D721Med (cell line): ENCODE measurements at places on chromosomes 6 and 20.

GRCh38 chr6:136980070-136980469 lies 58.0 kb downstream of the SLC35D3 start:
- DNase-seq, result no peak

- no peak for DNase-seq
Measured at GRCh38 chr20:361561-361960, 14.7 kb downstream of the NRSN2 start.

DNA sequence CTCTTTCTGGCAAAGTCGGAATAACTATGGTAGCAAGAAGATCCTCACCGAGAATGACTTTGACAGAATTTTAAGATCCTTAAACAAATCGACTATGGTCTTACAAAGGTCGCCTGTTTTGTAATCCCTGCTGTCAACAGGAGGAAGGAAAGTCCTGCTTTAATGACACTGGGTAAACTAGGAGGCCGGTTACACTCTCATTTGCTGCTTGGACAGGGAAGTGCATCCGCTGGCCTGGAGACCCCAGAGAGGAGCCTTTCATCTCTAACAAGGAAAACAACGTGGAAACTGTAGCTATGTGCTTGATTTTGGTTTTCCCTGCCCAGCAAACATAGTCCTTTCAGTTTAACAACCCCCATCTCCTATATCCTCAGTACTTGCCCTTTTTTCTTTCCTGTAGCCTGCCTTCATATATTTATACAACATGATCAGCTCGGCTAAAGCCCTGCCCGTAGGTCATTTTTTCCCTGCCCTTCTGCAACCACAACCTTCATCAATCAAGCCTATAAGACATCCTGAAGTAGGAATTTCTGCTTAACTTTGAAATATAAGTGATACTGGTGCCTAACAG lies 97.2 kb upstream of the RIN2 start:
- no peak for DNase-seq

- DNase-seq, result no peak
Measured at GRCh38 chr6:150547502-150548222, 52.0 kb upstream of the PLEKHG1 start.

DNA sequence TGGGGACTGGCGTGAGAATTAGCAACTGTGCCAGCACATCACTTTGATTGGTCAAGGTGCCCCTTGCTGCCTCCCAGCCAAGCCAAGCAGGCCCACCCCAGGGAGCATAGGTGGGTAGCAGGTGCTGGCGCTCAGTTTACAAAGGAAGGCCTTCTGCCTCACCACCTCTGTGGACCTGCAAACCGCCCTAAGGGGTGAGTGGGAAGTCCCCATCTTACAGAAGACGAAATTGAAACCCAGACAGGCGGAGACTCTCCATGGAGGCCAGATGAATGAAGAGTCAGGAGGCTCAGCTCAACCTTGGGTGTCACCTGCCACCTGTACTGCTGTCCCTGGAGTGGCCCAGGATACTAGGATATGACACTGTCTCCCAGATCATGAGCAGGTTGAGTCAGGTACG lies 21.5 kb upstream of the MAS1L start:
- no peak for DNase-seq

DNA sequence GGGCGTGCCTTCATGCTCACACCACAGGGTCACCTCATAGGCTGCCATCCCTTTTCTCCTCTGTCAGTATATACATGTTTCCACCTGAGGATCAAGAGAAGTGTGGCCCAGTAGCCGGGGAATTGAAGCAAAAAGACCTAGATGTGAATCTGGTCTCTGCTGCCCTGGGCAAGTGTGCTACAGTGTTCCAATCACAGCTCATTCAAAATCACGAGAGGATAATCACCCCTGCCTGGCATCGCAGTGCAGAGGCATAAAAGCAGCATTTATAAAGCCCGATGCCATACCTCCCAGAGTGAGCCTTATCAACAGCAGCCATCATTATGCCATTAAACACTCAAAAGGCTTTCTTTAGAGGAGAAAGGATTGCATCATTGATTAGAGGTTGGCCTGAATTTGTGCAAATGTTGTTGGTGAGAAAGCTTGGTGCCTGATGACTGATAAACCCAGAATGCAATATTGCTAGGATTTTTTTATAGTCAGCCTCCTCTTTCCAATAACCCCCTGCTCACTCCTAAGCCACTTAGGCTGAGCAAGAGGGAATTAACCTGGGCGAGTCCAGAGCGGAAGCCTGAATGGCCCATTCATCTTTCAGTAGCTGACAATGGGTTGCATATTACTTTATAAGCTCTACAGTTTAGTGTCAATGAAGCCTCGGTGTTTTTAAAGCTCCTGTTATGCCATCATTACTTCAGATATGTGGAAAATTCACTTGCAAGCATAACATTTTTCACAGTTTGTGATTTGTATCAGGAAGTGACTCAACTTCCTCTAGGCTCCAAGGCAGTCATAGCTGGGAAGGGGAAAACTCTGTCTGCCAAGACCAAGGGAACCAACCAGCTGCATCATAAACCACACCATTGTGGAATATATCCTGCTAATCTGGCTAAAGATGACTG lies 92.5 kb upstream of the NXT1 start:
- no peak for DNase-seq

DNA sequence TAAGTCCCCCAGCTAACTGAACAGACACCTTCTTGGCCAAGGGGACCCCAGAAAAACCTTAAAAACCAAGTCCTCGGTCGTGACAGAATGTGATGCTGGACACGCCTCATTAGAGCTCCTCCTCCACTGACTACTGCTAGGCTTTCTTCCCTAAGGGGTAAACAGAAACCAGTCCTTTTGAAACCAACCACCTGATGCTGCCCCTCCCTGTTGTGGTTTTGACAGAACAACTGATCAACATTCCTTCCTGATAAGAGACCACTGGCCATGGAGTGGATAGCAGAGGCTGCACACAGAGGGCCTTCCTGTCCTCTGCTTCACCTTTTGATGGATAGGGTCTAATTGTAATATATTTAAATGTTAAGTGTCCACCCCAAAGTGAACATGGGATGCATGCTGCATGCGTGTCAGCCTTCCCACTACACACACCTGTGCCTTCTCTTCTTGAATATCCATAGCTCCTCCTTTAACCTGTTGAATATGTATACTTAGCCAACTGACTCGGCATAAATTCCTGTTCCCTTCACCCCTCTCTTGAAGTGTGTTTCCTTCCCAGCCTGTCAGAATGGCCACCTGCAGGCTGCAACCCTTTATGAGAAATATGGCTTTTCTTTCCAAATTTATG lies 27.9 kb upstream of the SLC2A12 start:
- DNase-seq, result no peak

- no peak for DNase-seq
Measured at GRCh38 chr6:68343901-68344300, 291.2 kb upstream of the ADGRB3 start.

GRCh38 chr20:34345402-34345736 lies 17.7 kb upstream of the ITCH start:
- DNase-seq, result no peak

DNA sequence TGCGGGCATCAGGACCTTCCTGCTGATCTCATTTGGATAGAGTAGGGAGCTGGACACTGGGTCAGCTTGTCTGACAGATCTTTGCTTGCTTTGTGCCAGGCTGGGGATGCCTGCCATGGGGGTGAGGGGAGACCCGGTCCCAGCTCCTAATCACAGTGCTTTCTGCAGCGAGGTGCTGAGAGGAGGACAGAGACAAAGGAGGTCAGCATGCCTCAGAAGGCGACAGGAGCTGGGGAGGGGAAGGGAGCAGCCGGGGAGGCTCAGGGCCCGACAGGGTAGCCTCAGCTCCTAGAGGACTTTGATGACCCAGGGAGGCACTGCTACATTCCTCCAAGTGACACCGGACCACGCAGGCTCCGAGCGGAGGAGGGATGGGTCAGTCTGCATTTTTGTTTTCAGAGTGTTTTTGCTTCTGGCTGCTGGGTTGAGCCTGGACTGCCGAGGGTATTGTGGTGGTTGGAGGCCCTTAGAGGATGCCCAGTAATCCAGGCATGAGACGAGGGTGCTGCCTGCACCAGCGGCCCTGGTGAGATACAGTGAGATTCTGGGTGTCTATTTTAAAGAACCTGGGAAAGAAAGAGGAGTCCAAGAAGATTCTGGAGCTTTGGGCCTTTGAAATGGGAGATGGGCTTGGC lies 7.8 kb downstream of the RBM38 start:
- DNase-seq, result no peak

DNA sequence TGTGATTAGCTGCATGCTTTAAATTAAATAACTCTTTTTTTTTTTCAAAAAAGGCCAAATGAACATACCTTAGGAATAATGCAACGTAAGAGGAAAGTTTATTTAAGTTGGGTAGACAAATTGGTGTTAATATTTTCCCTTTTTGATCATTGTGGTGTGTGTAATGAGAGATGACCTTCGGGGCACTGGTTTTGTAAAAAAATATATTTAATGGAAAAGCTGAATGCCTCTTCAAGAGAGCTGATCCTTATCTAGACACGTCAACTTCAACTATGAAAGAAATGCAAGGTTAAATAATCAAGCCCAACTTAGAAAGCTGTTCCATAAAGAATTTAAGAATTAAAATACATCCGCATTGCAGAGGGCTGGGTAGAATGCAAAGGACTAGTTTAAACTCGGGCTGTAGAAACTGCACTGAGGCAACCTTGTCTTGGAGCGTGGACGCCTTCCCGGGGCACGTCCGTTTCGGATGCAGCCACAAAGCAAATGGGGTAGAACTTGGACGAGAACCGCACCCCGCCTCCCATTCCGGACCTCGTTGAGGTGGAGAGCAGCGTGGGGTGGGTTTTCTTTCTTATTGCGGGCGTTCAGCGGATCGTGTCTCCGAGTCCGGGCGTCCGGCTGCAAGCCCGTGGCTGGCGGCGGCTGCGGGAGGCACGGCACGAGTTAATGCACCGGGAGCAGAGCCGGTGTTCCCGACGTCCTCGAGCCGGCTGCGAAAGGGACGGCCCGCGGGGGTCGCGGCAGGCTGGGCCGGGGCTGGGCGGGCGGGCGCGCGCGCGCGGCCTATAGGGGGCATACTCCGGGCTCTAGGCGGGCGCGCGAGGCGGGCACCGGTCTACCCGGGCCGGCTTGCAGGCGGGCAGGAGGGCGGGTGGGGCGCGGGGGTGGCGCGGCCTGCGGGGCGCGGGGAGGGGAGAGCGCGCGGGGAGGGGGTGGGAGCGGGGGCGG lies 1.9 kb downstream of the JARID2 start:
- DNase-seq, result no peak

DNA sequence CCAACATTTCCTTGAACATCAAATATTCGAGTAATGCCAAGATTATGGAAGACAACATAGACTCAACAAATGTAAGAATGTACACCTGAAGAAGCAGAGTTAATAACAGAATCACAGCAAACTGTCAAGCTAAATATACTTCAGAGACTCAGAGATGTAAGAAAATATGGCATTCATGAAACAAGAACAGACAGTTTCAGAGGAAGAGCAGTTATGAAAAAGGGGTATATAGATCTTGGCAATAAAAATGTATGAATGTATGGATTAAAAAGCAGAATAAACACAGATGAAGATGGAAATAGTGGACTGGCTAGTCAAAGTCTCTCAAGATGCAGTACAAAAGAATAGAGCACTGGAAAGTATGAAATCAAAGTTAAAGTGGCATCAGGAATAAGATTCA lies 18.4 kb downstream of the RRAGD start:
- DNase-seq, result no peak

GRCh38 chr20:50023116-50023805 lies 40.5 kb downstream of the SNAI1 start:
- no peak for DNase-seq

DNA sequence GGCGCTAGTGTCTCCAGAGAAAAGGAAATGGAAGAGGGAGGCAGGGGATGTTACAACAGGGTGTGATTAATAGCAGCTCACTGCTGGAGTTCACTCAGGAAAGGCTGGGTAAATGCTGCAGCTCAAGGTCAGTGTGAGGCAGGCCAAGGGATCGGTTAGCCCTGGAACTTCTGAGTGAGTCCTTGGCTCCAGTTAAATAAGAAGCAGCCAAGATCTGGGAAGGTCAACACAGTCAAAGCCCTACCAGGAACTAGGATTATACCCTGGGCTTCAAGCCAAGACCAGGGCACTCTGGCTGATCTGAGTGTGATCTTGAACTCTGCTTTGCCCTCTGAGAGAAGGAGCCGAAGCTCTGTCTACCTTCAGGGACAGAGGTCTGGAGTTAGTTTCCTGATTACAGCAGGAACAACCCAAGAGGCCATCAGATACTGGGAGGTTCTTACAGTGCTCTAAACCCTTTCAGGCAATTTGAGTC lies 44.3 kb downstream of the TPD52L1 start:
- DNase-seq, result no peak

GRCh38 chr20:6769903-6770785 lies 2.7 kb downstream of the BMP2 start:
- DNase-seq, result no peak

- no peak for DNase-seq
Measured at GRCh38 chr6:78505178-78505577, 362.2 kb upstream of the IRAK1BP1 start.

DNA sequence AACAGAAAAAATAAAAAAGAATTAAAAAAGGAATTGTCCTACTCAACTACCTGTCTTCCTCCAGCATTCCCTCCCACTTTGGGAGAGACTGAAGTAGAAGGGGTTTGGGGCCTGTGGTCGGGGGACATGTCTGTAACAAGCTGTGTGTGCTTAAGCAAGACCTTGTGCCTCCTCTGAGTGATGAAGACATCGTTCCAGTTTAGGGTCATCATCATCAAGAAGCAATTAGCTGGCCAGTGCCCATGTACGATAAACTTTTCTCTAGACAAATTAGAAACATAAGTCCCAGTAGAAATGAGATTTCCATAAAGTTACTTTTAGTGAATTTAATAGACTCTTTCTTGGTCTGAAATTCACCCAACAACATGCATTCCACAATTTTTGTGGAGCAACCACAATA lies 272.9 kb downstream of the ZNF217 start:
- DNase-seq, result no peak

DNA sequence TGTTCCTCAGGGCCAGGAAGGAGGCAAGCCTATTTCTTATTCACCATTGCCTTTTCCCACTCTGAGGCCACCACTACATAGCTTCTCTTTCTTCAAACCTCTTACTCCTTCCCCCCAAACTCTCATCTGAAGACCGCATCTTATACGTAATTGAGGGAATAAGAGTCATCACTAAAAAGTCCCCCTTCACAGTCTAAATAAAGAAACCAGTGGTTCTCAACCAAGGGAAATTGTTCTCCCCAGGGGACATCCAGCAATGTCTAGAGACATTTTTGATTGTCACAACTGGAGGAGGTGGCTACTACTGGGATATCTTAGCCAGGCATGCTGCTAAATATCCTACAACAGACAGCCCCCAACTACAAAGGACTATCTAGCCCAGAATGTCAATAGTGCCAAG lies 327.6 kb upstream of the CNR1 start:
- DNase-seq, result no peak

DNA sequence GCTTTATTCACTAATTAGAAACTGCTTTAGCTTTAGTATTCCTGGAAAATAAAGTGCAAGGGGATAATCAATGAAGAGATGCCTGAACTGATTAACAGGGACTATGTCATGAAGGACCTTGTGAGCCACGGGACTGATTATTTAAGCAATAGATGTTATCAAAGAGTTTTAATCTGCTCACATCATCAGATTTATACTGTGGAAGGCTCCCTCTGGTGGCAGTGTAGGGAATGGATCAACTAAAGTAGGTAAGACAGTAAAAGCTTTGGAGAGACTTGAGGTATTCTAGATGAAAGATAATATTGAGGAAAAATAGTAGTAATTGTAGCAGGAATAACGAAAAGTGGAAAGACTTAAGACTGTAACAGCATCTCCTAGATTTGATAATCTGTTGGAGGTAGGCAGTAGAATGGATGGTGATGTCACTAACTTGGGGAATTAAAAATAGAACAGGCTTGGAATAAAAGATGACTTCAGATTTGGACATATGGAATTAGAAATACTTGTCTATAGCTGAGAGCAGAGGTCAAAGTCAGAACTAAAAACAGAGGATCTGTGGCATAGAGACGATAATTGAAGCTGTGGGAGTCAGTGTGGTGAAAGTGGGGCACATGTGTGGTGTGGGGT lies 80.3 kb upstream of the HTR1E start:
- no peak for DNase-seq
